Diencephalon (tissue), 1 donor: ENCODE measurements at places on chromosomes 3 and 15. TPM values are rescaled to one million over a fixed set of nuclear protein-coding genes. Genes with fewer than 3 reads are reported as not detected.

The FGD5 gene
- 5.5 TPM for total RNA-seq

The RPUSD3 gene
- 21.0 TPM for total RNA-seq

The TBC1D21 gene
- total RNA-seq, result not detected

The RBPMS2 gene
- 0.46 TPM for total RNA-seq

The CELSR3 gene
- total RNA-seq, result 30.4 TPM

The CNTN4 gene
- 96.0 TPM for total RNA-seq

The PXYLP1 gene
- 41.5 TPM for total RNA-seq

The MUC13 gene
- total RNA-seq, result not detected

The HDC gene
- total RNA-seq, result 22.1 TPM

The CHRNA7 gene
- total RNA-seq, result 12.7 TPM

The P2RY13 gene
- 3.5 TPM for total RNA-seq

The FEZF2 gene
- 1.6 TPM for total RNA-seq

The CGNL1 gene
- total RNA-seq, result 11.3 TPM

The C3orf22 gene
- total RNA-seq, result not detected

The SUSD5 gene
- 7.4 TPM for total RNA-seq

The GPR149 gene
- 22.1 TPM for total RNA-seq

The C3orf18 gene
- 28.1 TPM for total RNA-seq

The FBLN2 gene
- 6.0 TPM for total RNA-seq

The ARHGEF3 gene
- 20.5 TPM for total RNA-seq

The DGKG gene
- total RNA-seq, result 15.0 TPM

The TIMP4 gene
- total RNA-seq, result 11.1 TPM

The KBTBD13 gene
- total RNA-seq, result not detected

The WNT7A gene
- 12.9 TPM for total RNA-seq

The APBA2 gene
- total RNA-seq, result 129 TPM

The RHCG gene
- 1.8 TPM for total RNA-seq

The NSMCE3 gene
- total RNA-seq, result 14.5 TPM

The GXYLT2 gene
- 6.0 TPM for total RNA-seq

The PP2D1 gene
- total RNA-seq, result not detected

The DNAJB11 gene
- total RNA-seq, result 40.8 TPM

The C2CD4B gene
- total RNA-seq, result 1.2 TPM

The GOLGA6L7 gene
- not detected for total RNA-seq
